ENCODE measurements at places on chromosomes 7 and 10. TPM values are rescaled to one million over a fixed set of nuclear protein-coding genes. Genes with fewer than 3 reads are reported as not detected.

LDB3 gene
- 0.16 TPM for total RNA-seq

CSTF2T gene
- total RNA-seq = 39.0 TPM

- DNase-seq = no peak
Observed at GRCh38 chr10:117677239-117677638, 134.7 kb downstream of the EMX2 start.

DNA sequence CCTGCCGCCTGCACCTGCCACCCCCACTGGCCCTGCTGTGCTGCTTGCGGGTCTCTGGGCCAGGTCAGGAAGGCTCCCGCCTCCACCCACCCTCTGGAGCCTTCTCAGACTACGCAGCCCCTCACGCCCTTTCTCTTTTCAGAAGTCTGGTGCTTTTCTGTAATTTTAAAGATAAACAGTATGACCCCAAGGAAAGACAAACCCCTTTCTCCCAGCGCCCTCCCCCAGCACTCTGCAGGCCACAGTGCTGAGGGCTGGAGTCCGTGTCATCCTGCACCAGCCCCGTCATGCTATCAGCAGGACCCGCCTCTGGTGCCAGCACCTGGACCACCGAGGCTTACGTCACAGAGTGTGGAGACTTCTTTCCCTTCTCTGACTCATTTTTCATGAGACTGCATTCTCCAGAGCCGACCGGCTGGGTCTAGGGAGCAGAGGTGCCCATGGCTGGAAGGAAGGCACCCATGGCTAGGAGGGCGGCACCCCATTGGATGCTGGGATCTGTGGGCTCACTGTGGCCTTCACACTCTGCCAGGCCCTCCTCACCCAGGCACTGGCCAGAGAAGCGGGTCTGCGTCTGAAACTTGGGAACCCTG, 53.4 kb downstream of the CFAP46 start:
- no peak for DNase-seq

DNA sequence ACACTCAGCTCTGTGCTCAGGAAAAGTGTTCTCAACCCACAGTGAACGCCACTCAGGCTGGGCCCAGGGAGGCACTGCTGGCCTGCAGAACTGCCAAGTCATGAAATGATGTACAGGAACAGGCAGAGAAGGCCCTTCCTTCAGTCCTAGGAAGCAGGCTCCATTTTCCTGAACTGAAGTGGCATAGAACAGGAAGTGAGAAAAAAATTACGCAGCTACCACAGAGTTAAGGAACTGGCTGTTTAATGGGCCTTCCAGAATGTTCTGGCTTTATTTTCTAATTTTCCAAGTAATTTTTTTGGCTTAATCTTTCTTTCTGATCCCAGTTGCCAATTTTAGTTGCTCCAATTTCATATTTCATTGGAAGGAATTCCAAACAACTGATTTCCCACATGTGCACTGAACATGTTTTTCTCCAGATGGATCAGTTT, 39.3 kb downstream of the LRRC18 start:
- DNase-seq = no peak
